HEK293T (cell line): ENCODE measurements at places on chromosomes 6 and 20.
A peak's percentile ranks its signal among the peaks of the same experiment; 100 is the strongest.

GRCh38 chr20:20204256-20204655 lies 151.9 kb downstream of the CFAP61 start:
- DNase-seq, result no peak

- no peak for DNase-seq
Observed at GRCh38 chr6:14202947-14203346, 85.4 kb downstream of the CD83 start.

DNA sequence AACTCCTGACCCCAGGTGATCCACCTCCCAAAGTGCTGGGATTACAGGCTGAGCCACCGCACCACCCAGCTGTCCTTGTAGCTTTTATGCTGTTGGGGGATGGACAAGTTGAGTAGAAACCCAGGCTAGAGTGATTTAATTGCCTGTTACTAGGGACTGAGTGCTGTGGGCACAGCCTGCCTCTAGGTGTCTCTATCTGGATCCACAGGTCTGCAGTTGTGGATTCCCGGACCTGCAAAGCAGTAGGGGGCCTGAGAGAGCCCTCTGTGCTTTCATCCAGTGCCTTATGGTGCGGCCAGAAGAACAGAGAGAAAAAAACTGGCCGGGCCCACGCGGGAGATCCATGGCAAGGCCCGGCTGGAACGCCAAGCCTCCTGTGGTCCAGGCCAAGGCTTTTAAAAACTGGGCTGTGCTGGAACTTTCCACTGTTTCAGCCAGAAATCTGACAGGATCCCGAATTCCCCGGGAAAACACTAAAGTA lies 5.2 kb downstream of the SIRPA start:
- DNase-seq, result peak; percentile 81

GRCh38 chr6:85127696-85128243 lies 322.1 kb upstream of the NT5E start:
- no peak for DNase-seq

DNA sequence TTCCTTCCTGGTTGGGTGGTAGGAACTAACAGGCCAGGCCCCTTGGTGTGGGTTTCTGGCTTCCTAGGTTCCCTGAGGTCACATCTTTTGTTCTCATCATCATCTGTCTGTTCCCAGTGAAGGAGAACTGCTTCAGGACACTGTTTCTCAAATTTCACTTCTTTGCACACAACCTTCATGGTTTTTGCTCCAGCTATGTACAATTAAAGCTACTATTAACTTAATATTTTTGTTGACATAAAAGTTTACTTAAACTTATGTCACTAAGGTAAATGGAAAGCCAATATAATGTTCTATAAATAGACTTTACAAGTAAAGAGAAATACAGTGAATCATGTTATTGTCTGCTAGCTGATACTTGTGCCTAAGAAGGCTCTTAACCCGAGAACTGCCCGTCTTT lies 120.7 kb upstream of the KCNG1 start:
- no peak for DNase-seq

DNA sequence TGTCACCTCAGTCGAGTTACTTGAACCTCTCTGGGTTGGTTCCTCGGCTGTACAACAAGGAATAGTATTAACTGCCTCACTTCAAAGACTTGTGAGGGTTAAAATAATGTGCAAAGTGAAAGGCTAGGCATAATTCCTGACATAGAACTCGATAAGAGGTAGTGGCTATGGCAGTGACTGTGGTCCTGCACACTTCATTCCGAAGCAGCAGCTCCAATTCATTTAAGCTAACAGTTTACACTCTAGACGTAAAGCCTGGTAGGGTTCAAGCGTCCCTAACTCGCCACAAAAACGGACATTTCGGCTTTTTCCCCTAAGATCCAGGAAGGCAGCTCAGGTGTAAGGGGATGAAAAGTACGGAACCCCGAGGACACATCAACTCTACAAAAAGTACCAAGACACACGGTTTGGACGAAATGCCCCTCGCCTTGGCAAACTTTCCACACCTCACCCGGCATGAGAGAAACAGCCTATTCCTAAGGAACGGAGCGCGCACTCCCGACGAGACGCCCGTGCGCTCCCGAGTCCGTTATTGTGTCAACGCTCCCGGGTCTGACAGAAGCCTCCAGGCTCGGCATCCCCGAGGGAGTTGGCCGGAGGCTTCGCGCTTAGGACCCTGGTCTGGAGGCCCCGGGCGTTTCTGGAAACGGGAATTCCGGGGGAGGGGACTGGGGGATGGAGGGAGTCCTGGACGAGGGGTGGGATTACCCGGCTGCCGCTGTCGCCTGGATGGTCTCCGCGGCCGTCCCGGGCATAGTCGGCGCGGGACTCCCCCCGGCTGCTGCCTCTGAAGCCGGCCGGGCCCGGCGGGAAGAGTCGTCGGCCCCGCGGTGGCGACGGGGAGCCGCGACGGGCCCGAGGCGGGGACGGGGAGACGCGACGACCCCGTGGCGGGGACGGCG lies 937 bp downstream of the ZNF318 start:
- DNase-seq, result peak; percentile 39
